PC-9 (cell line): ENCODE measurements at places on chromosomes 3 and 15.

DNA sequence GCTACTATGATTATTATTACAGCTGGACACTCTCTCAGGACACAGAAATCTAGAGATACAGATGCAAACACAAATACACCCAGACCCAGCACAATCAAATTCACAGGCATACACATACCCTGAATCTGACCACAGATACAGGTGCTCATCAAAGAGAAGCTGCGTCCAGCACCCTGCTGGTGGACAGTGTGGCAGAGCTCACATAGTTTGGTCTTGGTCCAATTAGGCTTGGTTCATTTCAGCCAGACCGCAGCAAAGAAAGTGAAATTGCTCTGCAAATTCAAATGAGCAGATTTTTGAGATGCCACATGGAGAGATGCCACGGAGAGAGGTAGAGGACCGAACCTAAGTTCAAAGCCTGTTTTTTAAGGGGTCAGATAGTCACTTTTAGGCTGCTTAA lies 55.6 kb downstream of the ANAPC13 start:
- DNase-seq, result no peak

DNA sequence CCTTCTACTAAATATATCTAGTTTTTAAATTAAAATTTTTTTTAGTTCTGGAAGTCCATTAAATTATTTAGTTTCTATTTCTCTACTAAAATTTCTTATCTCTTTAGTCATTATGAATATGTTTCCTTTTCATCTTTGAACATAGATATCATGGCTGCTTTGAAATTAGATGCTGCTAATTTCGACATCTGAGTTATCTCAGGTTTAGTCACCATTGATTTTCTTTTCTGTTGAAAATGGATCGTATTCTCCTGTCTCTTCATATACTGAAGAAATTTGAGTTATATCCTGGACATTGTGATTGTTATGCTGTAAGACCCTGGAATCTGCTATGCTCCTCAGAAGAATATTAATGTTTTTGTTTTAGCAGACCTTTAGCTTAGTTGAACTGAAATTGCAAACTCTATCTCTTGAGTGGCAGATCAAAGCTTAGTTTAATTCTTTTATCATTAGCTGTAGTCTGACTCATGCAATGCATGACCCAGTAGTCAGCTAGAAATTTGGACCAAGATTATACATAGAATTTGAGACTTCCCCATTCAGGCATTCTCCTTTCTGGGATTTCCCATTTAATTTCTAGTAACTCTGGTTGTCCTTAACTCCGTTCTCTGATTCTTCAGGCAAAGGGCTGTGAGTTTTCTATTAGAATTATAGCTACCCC lies 439.8 kb upstream of the IL12A start:
- DNase-seq, result no peak

DNA sequence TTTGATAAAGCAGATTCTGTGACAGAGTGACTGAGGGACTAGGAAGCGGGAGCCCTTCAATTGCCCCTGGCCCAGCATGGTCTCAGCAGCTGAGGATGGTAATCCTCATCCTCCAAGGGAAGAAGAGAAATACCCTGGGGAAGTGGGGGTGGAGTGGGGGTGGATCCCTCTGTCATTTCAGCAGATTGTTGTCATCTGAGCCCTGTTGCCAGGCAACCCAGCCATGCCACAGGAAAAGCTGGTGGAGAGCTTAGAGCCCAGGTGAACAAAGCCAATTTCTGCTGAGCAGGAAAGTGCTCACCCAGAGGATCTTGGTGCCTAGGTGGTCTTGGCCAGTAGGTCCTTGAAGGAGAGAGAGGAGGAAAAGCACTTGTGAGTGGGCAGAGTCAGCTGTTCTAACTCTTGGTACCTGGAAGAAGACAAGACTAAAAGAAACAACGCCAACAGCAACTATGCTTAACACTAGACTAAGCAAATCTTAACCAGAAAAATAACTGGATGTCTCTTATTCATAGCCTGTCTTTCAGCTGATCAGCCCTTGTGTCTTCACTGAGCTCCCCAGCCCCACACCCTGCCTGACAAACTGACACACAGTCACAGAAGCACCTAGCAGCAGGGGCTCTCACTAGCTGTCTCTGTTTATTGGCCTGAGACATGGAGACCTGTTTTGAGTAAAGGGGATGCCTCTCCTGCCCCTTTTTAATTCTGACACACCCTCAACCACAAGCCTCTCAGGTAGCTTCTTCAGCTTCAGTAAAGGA lies 40.1 kb upstream of the DCLK3 start:
- DNase-seq, result peak; percentile 10

DNA sequence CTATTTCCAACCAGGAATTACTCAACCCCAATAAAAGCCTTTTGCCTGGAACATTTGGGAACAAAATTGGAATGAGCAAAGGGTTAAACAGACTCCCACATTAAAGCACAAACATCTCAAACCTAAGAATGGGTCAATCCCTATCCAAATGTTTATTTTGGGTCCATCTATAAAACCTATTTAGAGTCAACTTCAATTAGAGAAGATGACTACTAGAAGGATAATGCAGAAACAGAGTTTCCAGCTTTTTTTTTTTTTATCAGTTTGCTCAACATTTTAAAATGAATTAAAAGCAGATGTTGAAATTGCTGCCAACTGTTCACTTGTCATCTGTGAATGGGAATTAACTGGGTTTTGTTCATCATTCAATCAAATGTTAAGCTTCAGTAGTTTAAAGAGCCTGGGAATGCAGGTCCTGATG lies 4.1 kb upstream of the TBC1D23 start:
- DNase-seq, result no peak

GRCh38 chr3:45225465-45226205 lies 452 bp downstream of the TMEM158 start:
- DNase-seq, result no peak

- DNase-seq, result no peak
Measured at GRCh38 chr3:41460736-41461135, 261.4 kb downstream of the CTNNB1 start.
